ENCODE measurements at places on chromosomes 4 and X. TPM values are rescaled to one million over a fixed set of nuclear protein-coding genes. Genes with fewer than 3 reads are reported as not detected.

BEND4 gene
- 0.05 TPM for total RNA-seq

TLR2 gene
- 13.8 TPM for total RNA-seq

CLGN gene
- total RNA-seq: 0.79 TPM

SLC6A14 gene
- not detected for total RNA-seq
